ENCODE measurements at places on chromosomes 2 and 18.
A peak's percentile ranks its signal among the peaks of the same experiment; 100 is the strongest.

DNA sequence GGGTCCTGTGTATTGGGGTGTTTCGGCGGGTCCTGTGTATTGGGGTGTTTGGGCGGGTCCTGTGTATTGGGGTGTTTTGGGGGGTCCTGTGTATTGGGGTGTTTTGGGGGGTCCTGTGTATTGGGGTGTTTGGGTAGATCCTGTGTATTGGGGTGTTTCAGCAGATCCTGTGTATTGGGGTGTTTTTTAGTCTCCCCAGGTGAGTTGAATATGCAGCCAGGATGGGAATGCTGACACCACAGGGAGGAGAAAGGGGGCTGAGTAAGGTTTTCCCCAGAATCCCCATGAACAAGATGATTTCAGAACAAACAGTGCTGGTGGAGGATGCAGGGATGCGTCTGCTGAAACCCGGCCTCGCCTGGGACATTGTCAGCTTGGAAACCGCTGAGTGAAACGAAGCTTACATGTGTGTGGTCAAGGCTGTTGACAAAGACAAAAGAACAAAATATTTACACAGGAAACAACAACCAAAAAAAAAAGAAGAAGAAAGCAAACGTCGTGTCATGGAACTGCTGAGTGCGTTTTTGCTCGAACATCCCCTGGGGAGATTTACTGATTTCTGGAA is 88.5 kb upstream of the ODC1 start:
- no peak for DNase-seq

- DNase-seq = no peak
Measured at GRCh38 chr2:44801841-44802776, 139.4 kb upstream of the SIX3 start.

GRCh38 chr18:778194-778927 is 33.7 kb downstream of the YES1 start:
- no peak for DNase-seq

DNA sequence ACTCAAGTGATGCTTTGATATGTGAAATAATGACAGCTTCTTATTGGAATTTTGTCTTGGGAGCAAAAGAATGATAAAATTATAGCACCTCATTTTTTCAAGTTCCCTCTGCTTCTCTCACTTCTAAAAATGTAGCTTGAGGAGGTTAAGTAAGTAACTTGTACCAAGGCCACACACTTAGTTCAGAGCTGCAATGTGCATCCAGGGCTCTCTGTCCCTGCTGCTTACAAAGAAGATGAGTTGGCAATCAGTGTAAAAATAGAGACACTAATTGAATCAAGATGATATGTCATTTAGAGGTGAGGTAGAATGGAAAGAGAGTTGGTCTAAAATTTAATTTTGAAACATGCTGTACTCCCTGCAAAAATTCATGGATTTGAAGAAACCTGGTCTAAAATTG is 312.0 kb upstream of the TNP1 start:
- no peak for DNase-seq

GRCh38 chr2:133642791-133643191 is 74.5 kb upstream of the NCKAP5 start:
- no peak for DNase-seq

GRCh38 chr2:235390108-235390815 is 103.6 kb upstream of the AGAP1 start:
- DNase-seq = peak; percentile 44

DNA sequence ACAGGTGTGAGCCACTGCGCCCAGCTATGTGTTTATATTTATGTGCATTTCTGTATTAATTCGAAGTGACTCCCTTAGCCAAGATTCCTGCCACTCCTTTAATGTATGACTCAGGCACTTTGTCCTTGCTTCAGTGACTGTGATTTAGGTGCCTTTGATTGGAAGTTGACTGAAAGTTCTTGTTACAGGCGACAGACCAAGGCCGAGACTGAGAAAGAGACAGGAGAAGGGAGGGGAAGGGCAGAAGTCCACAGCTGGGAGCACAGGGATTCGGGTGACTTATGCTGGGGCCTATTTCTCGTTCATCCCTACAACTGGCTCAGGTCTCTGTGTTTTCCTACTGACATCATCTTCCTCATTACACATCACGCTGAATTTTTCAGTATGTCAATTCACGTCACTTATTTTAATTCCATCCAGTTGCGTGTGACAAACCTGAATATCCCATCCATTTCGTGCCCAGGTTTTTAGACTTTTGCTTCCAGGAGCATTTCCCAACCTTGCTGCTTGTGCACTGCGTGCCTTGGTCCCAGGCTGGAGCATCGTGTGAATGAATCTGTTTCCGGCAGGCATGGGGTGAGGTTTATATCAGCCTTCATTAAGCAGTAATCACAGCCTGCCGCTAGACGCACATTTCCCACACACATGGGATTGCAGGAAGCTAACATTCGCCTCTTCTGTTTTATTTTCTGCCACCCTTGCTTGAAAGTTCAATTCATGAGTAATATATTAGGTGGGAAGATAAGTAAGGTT is 42.4 kb downstream of the TMEM18 start:
- no peak for DNase-seq

DNA sequence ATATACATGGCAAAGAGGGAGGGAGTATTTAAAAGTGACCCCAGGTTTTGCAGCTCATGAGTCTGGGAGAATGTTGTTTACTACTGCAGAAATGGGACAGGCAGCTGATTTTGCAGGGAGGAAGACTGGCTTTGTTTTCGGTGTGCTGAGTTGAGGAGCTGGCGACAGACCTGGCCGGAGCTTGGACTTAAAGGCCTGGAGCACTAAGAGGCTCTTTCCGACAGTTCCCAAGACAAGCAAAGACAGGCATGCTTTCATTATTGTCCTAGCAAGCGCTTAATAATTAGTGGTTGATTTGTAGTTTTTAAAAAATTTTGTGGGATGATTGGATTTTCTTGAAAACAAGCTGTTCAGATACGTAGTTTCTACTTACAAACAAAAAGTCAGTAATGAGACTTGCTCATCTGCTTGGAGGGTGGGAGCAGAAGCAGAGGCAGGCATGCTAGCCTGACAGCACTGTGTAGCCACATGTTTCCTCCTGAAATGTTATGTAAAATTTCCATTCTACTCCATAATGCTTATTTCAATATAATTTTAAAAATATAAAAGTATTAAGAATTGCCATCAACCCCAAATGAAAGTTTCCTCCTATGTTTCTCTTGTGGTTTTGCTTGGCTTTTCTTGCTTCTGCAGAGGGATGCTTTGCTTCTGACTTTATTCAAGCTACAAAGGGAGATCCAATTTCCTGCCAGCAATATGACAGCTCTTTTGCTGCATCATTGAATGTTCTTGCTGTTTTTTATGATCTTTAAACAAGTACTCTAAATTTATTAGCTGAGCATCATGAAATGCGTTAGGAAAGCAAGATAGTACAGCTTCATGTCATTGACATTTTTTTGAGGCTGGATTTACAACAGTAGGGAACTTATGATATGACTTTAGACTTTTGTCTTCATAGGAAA is 75.8 kb downstream of the PHLPP1 start:
- DNase-seq = no peak

DNA sequence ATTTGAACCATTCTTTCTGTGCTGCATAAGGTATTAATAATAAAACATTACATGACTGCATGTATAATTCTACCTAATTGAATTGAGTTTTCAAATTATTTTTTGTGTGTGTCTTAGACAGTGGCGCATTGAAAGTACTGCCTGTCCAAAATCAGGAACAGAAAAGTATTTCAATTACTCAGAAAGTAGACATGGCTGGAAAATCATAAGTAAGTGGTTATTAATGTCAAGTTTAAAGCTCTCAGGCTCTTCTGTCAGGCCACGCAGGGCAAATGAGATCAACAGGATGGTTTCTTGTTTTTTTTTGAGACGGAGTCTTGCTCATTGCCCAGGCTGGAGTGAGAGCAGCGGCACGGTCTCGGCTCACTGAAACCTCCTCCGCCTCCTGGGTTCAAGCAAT is 32.4 kb upstream of the DARS1 start:
- no peak for DNase-seq

DNA sequence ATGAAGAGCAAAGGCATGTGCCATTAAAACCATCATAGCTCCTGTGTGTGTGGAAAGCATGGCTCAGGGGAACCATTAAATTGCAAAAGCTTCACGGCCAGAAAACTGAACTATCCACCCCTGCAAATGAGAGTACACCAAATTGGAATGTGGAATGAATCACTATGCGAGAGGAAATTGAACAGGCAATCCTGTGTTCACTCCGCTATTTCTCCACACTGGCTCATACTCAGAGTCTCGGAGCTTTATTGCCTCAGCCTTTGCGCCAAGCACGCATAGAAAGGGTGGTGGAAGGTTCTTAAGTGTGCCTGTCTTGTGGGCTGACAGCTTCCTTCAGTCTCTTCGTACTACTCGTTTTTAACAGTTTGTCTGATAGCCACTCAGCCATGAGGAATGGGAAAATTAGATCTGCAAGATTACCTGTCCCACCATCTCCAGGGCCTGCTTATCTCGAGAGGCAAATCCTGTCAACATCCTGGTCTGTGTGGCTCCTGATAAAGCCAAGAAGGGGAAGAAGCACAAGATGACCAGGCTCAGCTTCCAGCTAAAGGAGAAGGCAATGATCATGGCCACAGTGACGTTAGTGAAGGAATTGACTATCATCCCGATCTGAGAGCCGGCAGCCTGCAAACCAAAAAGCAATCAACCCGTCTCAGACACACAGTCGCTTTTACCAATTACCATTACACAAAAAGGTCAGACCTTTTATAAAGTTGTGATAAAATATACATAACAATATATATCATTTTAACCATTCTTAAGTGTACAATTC is 34.9 kb downstream of the G6PC2 start:
- DNase-seq = no peak

GRCh38 chr2:191404568-191404991 is 159.4 kb downstream of the MYO1B start:
- no peak for DNase-seq

- no peak for DNase-seq
Measured at GRCh38 chr2:8115966-8116365, 565.9 kb upstream of the ID2 start.

DNA sequence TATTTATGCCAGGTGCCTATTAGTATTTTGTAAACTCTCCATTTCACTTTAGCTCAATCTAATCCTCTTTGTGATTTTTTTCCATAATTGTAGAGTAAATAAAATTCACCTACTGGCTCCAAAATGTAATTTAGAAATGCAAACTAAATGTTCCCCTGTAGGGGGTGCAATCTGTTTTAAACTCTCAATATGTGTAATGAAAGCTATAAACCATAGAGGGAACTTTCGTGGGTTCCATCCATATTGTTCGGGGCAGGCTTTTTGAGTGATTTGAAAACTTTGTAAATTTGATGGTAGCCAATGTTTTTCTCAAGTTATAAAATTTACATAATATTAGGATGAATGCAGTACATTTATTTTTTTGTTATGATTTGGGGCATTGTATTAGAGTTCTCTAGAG is 49.4 kb downstream of the TSPYL6 start:
- DNase-seq = no peak

DNA sequence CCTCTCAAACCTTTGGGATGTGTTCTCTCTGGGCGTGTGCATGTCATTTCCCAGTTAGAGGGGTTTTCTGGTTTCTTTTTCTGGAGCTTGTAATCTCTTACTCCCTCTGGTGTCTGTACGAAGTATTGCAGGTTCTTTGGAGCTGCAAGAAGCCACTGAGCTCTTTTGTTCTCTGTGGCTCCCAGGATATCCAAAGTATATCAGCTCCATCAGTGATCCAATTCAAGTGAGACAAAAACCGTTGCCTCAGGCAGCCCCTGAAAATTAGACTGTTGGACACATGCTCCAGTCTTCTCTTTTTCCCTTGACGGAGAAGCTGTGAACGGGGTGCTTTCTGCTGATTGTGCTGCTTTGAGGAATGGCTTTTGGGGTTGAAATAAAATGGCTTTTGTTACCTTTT is 59.0 kb upstream of the LDLRAD4 start:
- DNase-seq = peak; percentile 27

DNA sequence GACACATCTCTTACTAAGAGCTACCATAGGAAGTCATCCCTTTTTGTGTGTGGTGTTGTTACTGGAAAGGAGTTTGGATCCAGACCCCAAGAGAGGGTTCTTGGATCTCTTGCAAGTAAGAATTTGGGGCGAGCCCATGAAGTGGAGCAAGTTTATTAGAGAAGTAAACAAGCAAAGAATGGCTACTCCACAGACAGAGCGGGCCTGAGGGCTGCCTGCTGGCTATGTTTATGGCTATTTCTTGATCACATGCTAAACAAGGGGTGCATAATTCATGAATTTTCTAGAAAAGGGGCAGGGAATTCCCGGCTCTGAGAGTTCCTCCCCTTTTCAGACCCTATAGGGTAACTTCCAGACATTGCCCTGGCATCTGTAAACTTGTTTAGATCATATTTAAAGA is 30.6 kb upstream of the PXDN start:
- DNase-seq = no peak

- DNase-seq = no peak
Measured at GRCh38 chr2:60391649-60392375, 161.6 kb downstream of the BCL11A start.

GRCh38 chr2:167489325-167489724 is 601.0 kb downstream of the XIRP2 start:
- no peak for DNase-seq

DNA sequence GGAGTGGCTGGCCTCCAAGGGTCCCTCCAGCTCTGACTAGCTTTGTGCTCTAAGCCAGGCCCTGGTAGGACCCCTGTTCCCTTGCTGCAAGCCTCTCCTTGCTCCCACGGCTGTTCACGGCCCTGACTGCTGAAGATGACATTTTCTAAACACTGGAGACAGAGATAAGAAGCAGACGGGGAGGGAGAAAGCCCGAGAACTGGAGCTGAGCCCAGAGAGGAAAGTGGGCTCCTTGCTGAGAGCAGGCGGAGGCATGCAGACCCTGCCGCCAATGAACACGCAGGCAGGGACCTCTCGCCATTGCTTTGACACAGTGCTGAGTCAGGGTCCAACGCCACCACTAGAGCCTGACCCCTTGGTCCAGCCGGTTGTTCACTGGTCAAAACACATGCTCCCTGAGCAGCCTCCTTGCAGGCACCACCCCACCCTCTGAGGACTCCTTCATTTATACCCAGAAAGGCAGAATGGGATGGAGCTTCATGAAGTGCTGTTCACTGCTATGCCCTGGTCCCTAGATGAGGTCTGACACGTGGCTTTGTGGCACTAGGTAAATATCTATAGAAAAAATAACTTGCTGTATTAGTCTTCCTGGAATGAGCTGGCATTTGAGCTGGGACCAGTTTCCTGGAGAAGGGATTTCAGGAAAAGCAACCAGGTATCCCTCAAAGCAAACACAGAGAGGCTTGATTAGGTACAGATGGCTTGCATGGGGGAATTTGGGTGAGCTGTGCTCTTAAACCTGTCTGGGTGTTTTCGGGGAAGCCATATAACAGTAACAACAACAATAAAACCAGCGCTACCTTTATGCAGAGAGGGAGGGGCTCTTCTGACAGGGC is 65.7 kb downstream of the MCFD2 start:
- no peak for DNase-seq

GRCh38 chr2:191481305-191482070 is 196.4 kb upstream of the NABP1 start:
- DNase-seq = no peak
